ENCODE measurements at places on chromosomes 5 and 9.
A peak's percentile ranks its signal among the peaks of the same experiment; 100 is the strongest.

DNA sequence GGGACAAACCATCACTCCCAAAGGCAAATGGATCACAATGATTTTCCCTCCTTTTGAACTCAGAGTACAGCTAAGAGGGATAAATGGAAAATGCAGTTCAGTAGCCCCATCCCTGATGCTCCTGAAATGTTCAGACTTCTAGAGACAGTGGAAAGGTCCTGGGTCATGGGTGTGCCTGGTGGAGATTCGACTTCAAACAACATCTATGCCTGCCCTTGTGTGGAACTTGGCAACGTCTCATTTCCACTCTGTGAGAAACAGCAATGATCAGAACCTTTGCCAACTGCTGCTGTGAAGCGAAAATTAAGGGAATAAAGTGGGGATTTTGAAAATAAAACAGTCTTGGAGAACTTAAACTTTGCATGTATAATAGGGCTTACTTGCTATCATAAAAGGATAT lies 778.1 kb downstream of the SEMA5A start:
- DNase-seq: no peak

DNA sequence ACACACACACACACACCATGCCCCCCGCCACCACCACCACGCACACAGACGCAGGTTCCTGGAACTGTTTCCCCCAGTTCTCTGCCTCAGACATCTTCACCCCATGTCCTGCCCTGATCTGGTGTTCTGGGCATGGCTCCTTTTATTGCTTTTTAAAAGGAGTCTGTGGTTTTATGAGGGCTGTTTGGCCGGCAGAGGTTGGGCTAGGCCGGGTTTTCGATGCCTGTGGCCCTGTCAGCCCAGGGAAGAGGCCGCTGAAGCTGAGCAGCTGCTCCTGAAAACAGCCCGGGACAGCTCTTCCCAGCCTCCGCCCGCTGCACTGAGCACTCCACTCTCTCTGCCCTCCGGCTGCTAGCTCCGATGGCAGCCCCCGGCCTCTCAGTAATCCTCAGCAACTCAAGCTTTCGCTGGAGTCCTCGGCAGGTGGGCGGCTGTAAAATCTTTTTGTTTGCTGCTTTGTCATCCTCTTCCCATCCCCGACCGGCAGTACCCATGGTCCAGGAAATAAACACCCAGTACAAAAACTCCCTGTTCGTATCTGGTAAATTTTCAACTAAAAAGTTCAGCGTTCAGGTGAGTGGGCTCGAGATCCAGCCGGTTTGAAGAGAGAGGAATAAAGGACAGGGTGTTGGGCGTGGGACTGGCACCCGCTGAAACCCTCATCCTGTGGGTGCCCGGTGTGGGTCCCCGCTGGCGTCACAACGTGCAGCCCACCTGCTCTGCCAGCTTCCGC lies 103.0 kb upstream of the ERCC6L2 start:
- DNase-seq: peak; percentile 69

DNA sequence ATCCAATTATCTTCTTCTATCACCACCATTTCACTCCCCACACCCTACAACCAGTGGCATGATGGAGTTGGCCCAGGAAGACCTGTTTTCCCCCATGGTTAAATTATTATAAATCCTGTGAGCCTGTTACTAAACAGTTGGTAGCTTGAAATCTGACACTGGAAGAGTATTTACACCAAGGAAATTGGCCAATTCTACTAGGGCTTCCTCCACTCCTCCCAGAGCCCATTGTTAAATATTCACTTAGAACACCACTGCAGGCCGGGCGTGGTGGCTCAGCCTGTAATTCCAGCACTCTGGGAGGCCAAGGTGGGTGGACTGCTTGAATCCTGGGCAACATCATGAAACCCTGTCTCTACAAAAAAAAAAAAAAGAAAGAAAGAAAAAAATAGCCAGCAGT lies 32.4 kb upstream of the CKS2 start:
- DNase-seq: no peak

DNA sequence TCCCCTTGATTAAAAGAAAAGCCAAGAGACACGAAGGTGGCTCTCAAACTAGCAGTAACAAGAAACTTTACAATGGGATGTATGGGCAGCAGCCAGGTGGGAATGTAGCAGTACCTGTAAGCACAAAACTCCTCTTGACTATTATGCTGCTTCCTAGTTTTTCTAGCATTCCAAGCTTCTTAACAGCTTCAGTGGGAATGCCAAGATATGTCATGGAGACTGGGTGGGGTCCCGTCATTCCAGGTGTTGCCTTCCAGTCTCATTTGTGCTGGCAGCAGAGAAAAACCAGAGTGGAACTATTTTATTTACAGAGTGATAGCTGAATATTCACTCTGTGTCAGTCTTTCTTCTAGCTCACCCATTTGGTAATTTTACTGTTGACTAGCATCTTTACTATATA lies 236.6 kb downstream of the ARL15 start:
- no peak for DNase-seq

DNA sequence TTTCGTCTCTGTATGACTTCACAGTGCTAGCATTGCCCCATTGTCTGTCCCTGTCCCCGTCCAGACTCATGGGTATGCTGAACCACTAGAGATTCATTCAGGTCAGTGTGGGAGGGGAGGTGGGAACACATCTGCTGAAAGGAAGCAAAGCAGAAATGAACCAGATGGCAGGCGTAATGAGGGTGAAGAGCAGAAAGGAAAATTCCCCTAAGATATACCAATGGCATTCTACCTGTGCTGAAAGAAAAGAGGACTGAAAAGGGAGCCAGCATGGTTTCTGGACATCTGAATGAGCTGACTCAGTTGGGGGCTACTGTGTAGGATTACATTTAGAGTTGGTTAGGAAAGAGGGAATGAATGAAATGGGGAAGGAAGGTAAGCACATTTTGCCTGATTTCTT lies 678.7 kb downstream of the MAT2B start:
- DNase-seq: no peak

DNA sequence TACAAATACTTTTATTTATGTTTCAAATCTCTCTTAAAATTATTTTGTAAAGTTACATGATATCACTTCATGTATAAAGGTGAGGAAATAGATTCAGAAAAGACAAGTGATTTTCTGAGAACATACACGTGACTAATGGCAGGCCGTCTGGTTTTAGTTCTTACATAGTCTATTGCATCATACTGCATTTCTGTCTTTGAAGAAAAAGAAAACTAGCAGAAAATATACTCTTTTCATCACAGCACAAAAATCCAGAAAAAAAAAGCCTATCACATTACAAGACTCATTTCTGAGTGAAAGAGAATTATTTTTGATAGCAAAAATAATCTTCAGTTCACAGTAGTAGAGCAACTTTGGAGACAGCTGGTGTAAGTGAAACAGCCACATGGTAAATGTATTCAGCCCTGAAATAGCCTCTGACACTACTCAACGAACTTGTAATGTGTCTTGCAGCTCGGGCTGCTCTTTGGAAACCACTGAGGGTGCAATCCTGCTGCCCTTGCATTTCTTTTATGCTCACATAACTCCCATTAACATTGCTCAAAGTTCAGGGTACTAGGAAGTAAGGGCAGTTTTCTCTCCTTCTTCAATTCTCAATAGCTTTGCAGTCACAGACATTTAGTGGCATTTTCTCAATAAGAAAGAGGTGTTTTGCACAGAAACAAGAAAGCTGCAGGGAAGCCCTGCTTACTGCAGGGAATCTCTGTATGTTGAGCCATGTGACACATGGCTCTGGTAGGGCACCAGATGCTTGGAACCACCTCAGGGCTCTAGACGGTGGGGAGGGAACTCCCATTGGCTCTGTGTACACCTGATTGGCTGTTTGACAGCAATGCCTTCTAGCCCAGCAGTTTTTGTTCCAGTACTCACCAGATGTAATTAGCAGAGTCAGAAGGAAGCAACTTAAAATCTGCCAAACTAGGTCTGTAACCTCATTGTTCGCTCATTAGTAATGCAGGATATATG lies 845.3 kb upstream of the PTPRD start:
- DNase-seq: no peak

DNA sequence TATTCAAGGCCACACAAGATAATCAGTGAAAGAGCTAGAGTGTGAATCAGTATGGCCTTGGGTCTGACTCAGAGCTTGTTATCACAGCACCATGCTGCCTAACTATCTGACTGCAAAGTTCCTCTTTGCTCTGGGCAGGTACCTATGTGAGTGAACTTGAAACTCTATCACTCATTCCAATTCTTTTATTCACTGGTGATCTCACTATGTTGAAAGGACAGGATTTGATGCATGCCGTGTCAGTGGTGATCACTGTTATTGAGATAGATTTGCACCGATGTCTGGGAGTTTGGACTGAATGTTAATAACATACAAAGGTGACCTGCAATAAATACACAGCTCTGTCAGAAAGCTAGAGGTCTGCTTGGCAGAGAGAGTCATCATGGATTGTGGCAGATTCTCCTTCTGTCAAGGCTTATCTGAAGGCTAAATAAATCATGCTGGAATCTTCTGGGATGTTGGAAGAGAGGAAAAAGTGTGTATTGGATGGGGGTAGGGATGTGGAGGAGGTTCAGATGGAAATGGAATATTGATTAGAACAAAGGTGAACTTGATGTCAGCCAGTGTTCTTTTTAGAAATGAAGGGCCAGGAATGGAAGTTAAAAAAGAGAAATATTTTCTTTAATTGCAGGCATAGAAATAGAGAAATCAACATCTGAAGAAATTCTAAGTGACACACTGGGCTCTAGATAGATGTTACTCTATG lies 91.8 kb upstream of the TNC start:
- no peak for DNase-seq

GRCh38 chr5:4909086-4909485 lies 231.0 kb upstream of the ADAMTS16 start:
- DNase-seq: no peak

DNA sequence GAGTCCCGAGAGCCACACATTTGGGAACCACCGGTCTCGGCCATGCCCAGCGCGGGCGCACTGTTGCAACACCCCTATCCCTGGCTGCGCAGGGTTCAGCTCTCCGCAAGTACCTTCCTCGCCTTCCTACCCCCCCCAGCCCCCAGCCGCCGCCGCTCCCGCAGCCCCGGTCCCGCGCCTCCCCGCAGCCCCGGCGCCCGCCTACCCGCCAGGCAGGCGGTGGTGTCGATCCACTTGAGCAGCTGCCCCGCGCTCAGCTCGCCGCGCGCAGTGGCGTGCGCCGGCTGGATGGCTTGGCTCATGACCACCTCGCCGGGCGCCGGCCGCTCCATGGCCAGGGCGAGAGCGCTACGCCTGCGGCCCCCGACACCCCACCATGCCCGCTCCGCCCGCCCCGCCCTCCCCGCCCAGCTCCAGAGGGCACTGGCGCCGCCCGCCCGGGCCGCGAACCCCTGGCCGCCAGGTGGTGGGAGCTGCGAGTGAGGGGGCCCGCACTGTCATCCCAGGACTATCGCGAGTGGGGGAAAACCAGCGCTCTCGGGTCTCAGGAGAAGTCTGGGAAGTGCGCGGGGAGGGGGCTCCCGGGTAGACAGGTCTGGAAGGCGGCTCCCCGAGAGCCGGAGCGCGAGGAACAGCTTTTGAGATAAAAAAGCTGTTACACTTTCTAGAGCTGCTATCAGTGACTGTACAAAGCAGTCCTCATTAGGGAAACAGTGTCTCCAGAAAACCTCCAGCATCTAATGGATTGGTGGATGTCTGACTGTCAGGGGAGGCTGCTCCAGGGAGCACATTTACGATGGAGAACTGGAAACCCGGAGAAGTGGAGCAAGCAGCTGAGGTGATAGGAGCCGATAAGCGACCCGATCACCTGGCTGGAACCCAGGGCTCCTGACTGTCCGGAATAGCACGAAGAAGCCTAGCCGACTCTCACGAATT lies at the start of gene ACOT12:
Gene ACOT12, minus strand, starts transcription at position 352 of the 936 bp plus-strand sequence. Its CDS starts 20 bp downstream, at position 332.
- no peak for DNase-seq

- DNase-seq: no peak
Measured at GRCh38 chr9:124008694-124009530, 2.7 kb upstream of the LHX2 start.

GRCh38 chr5:143347698-143348344 lies 55.7 kb downstream of the NR3C1 start:
- DNase-seq: no peak

DNA sequence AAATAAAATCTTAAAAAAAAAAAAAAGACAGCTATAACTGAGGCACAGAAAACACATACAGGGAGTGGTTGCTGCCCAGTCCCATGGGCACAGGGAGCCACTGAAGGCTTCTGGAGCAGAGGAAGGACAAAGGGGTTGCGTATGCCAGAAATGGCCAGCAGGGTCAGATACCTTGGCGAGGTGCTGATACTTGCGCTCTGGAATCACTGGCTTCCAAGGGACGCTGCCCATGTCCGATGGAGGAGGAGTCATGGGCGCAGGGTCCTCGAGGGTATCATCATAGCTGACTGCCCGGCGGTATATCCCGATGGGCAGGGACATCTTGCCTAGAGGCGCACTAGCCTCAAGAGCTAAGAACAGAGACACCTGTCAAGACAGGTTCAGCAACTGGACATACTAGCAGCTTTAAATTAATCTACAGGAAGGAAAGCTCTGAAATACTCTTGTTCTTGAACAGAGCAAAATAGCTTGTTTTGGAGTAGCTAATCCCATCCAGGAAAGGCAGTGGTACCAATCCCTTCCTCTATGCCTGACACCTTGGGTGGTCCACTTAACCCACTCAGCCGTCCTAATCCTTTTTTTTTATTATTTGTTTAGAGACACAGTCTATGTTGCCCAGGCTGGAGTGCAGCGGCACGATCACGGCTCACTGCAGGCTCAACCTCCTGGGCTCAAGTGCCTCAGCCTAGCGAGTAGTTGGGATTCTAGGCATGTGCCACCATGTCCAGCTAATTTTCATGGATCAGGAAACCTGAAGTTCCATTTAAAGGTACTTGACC lies 6.0 kb downstream of the KIAA1191 start:
- no peak for DNase-seq

- DNase-seq: no peak
Measured at GRCh38 chr5:55896663-55897062, 45.5 kb downstream of the IL31RA start.

- no peak for DNase-seq
Measured at GRCh38 chr9:89519366-89519805, 21.5 kb upstream of the SEMA4D start.

DNA sequence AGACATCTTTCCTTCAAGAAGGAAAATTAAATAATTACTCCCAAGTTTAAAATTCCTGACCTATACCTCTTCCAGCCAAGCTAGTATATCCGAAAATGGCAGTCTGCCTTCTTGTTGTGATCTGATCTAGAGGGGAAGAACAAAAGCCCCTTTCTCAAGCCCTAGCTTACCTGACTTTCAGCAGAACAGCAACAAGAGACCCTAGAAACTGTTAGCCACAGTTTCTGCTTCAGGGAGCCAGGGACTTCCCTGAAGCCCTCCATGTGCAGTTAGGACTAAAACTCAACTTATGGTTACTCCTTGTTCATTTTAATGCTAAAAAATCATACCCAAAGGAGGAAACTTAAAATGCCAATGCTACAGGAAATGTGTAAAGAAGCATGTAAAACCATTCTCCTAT lies 366.7 kb upstream of the CTNND2 start:
- DNase-seq: no peak

DNA sequence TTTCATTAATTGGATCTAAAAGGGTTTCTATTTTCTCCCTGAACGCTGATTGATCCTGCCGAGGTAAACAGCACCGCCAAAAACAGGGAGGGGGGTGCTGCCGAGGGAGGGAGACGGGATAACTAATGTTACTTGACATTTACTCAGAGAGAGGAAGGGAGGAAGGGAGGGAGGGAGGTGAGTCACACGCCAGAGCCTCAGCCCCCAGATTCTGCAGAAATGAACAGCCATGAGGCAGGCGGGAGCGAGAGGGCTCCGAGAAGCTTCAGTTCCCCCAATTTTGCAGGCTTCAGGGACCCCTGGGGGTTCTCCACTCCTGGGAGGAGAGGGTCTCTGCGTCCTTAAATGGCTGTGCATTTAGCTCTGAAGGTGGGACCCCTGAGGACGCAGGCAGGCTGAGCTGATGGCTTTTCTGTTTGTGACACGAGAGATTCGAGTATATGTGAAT lies 59.1 kb upstream of the IER5L start:
- no peak for DNase-seq

All from prostate gland (tissue), 2 donors.